Neural progenitor cell (in vitro differentiated cells): ENCODE measurements at places on chromosomes 12 and 14. TPM values are rescaled to one million over a fixed set of nuclear protein-coding genes. Genes with fewer than 3 reads are reported as not detected.
A peak's percentile ranks its signal among the peaks of the same experiment; 100 is the strongest.

ARHGDIB gene
- not detected in 2 replicates for total RNA-seq

- H3K27me3 ChIP-seq, result peaks cover 16% of the 10 kb centered on the region
- DNase-seq, result no peak
- H3K36me3 ChIP-seq, result no peaks in the 10 kb centered on the region
- no peak overlapping the region for H3K27ac ChIP-seq
Observed at GRCh38 chr12:123847876-123848275, 85.8 kb downstream of the DNAH10 start.

KLRB1 gene
- not detected in 2 replicates for total RNA-seq

SRRM4 gene
- total RNA-seq, result 0.07 and 0.34 TPM in 2 replicates

- no peak overlapping the region for H3K4me3 ChIP-seq
- no peaks in the 10 kb centered on the region for H3K27me3 ChIP-seq
- no peak overlapping the region for H3K27ac ChIP-seq
- H3K4me1 ChIP-seq, result no peaks in the 10 kb centered on the region
Observed at GRCh38 chr14:84025106-84026012, 1504.6 kb upstream of the FLRT2 start.

DNA sequence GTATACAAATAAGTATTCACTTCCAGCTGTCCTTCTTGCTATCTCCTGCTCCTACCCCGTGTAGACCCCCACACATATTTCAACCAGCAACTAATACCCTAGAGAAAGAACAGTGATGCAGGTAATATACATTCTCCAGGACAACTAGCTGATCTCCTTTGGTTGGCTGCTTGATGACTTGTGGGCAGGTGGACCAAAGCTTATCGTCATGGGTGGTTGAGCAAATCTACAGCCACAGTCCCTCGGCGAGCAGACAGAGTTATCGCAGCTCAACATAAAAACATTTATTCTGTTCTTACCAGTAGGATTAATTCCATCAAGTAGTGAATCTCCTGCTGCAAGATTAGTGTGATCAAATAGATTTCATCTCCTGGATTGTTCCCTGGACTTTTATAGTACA is 314.3 kb downstream of the TMEM132D start:
- H3K36me3 ChIP-seq, result no peaks in the 10 kb centered on the region
- H3K27me3 ChIP-seq, result no peaks in the 10 kb centered on the region
- no peak overlapping the region for H3K4me3 ChIP-seq
- no peaks in the 10 kb centered on the region for H3K4me1 ChIP-seq

- H3K27me3 ChIP-seq, result no peaks in the 10 kb centered on the region
- no peak overlapping the region for H3K4me3 ChIP-seq
- H3K4me1 ChIP-seq, result no peaks in the 10 kb centered on the region
- no peak overlapping the region for H3K27ac ChIP-seq
- DNase-seq, result no peak
Observed at GRCh38 chr14:103667671-103668070, 38.7 kb downstream of the KLC1 start.

- H3K4me1 ChIP-seq, result no peaks in the 10 kb centered on the region
- H3K36me3 ChIP-seq, result no peaks in the 10 kb centered on the region
- peak; percentile 13 for DNase-seq
- H3K27me3 ChIP-seq, result no peaks in the 10 kb centered on the region
- no peak overlapping the region for H3K4me3 ChIP-seq
Observed at GRCh38 chr12:130686511-130686991, 29.5 kb downstream of the RIMBP2 start.

OTUB2 gene
- total RNA-seq, result 6.8 and 9.6 TPM in 2 replicates

TTC9 gene
- 3.5 and 3.7 TPM in 2 replicates for total RNA-seq

DNA sequence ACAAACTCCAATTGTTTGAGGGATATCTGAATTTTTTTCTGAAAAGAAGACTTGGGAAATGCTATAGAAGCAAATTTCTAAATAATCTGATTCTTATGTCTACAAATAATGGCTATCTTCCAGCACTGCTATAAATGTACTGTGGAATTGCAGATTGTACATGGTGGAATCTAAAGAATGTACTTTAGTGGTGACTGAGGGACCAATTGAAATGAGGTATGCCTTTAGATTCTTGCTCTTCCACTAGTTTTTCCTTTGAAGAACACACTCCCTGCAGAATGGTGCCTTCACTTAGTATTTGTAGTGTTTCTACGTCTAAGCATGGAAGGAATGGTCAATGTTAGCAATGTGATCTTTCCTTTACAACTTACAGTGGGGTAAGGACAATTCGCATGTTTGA is 11.7 kb upstream of the PRB4 start:
- no peaks in the 10 kb centered on the region for H3K4me1 ChIP-seq
- no peak for DNase-seq
- no peak overlapping the region for H3K27ac ChIP-seq
- H3K36me3 ChIP-seq, result no peaks in the 10 kb centered on the region
- no peak overlapping the region for H3K4me3 ChIP-seq

- no peak overlapping the region for H3K4me3 ChIP-seq
- no peak overlapping the region for H3K27ac ChIP-seq
- H3K4me1 ChIP-seq, result no peaks in the 10 kb centered on the region
- no peaks in the 10 kb centered on the region for H3K36me3 ChIP-seq
- H3K27me3 ChIP-seq, result no peaks in the 10 kb centered on the region
- DNase-seq, result no peak
Observed at GRCh38 chr12:109451400-109451799, 25.7 kb downstream of the KCTD10 start.

- peaks cover 19% of the 10 kb centered on the region for H3K36me3 ChIP-seq
- no peaks in the 10 kb centered on the region for H3K4me1 ChIP-seq
- DNase-seq, result no peak
- H3K4me3 ChIP-seq, result no peak overlapping the region
- no peak overlapping the region for H3K27ac ChIP-seq
- no peaks in the 10 kb centered on the region for H3K27me3 ChIP-seq
Observed at GRCh38 chr12:119869720-119870119, 7.4 kb downstream of the CIT start.

DNA sequence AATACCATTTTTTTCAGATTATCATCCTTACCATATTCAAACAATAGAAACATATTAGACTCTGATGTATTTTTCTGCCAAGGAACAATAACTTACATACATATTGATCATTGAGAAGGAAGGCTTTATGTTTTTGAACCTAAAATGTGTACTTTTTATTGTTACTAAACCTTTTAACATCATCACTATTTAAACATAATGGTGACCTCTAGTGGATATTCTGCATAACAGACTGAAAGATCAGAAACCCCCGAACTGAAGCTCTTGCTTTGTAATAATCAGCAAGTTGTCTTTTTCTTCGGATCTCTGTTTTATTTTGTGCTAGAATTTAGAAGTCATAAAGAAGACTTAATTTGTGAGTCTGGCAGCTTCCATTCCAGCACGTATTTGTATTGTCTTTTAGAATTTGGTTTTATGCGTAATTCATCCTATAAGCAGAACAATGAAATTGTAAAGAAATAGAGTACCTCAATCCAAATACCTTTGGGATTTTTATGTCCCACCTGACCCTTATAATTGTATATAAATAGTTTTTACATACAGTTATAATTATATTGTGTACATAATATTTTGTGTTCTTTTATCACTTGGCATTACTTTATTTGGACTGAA is 125.9 kb upstream of the ATF1 start:
- H3K4me1 ChIP-seq, result peaks cover 10% of the 10 kb centered on the region
- peak; percentile 66 for DNase-seq

FAM181A gene
- not detected in 2 replicates for total RNA-seq

VAMP1 gene
- 14.3 and 23.1 TPM in 2 replicates for total RNA-seq

CLECL1 gene
- total RNA-seq, result not detected in 2 replicates

KNTC1 gene
- 196 and 249 TPM in 2 replicates for total RNA-seq

DNA sequence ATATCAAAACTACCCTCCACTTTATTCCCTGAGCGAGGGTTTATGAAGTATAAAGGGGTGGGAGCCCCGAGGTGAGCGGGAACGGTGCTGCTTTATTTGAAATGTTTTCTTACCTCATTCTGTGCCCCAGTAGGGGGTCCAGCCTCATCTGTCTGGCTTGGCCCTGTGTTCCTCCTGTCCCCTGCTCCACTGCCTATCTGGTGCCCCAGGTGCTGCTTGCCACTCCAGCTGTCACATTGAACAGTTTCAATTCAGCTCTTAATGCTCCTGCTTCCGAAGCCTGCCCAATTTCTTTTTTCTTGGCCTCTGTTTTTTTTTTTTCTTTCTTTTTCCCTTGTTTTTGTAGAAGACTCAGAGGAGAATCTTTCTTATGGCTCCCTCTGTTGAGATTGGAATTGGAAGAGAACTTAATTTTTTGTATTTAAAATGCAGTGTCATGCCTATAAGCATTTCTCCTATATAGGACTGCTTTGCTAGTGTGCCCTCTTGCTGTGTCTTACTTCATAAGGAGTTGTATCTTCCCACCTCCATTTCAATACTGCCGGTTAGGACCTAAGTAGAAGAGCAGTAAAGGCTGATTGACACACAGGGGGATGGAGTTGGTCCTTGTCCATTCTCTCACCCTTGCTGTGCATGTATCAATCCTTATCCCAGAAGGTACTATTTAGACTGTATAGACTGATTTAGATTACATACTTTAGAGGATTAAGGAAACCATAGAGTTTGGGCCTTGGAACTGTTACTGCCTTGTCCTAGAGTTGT is 2.3 kb downstream of the ATXN7L3B start:
- H3K27ac ChIP-seq, result no peak overlapping the region
- peaks cover 5% of the 10 kb centered on the region for H3K36me3 ChIP-seq
- H3K4me1 ChIP-seq, result peaks cover 23% of the 10 kb centered on the region

DNA sequence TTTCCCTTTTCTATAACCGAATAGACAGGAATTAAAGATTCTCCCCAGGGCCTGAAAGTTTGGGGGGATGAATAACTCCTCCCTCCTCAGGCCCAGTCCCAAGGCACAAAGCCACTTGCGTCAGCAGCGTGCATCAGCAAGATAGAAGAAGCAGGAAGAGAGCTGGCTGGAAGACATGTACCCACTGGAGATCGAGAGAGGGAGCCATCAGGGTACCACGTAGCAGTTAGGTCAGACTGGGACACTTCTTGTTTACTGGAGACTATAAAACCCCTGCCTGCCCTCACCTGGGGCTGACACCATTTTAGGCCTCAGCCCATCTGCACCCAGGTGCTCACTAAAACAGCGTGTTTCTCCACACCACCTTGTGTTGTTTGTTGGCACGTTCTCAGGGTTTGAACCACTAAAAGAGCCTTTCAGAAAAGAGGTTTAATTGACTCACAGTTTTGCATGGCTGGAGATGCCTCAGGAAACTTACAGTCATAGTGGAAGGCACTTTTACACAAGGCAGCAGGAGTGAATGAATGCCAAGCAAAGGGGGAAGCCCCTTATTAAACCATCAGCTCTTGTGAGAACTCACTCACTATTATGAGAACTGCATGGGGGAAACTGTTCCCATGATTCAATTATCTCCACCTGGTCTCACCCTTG is 93.2 kb downstream of the TMTC3 start:
- no peaks in the 10 kb centered on the region for H3K27me3 ChIP-seq
- no peak overlapping the region for H3K27ac ChIP-seq
- no peak for DNase-seq
- no peaks in the 10 kb centered on the region for H3K36me3 ChIP-seq
- no peak overlapping the region for H3K4me3 ChIP-seq
